Vagina (tissue), 2 donors: ENCODE measurements at places on chromosomes 1 and 21.

- no peak for DNase-seq
Measured at GRCh38 chr1:109198043-109198695, 15.5 kb upstream of the SARS1 start.

- DNase-seq: no peak
Measured at GRCh38 chr1:84339503-84339902, 38.0 kb downstream of the SAMD13 start.

DNA sequence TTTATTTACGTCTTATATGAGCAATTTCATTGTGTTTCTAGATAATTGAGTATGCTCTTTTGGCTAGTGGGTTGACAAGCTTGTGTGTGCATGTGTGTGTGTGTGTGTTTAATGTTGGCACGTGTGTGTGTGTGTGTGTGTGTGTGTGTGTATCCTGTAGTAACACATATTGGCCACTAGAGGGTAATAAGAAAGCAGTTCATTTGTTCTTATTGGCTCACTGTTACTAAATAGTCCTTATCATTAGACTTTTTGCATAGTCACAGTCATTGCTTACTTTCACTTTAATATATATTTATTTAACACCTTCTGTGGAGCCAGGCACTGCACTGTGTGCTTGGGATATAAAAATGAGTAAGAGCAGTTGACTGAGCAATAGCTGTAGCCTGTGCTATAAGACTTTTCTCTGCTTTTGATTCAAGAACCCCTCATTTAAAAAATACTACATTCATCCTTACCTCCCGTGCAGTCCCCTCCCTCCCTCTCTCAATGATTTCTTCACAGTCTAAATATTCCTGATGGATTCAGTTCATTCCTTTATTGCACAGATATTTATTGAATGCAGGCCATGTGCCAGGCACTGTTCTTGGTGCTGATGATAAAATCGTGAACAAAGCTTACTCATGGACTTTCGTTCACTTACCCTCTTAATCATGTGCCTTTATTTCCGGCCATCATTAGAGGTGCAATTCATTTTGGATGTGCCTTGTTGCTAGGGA, 96.7 kb downstream of the DYRK1A start:
- DNase-seq: no peak

GRCh38 chr1:234926559-234927311, 201.9 kb downstream of the TOMM20 start:
- no peak for DNase-seq

DNA sequence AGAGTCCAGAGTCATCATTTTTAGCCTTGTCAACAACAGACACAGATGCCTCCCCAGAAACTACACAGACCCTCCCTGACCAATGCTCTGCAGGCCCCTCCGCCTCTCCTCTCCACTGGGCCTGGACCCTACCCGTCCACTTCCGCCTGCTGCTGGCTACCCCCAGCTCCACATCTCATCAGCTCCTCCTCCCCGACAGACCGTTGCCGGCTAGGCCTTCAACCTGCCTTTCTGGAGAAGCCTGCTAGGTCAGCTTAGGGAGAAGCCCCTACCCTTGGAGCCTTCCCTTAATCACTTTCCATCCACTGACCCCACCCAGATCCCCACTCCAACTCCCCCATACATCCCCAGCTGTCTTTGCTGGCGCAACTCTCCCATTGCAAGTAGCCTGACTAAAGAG, 1.4 kb downstream of the TRIM17 start:
- DNase-seq: no peak

- no peak for DNase-seq
Measured at GRCh38 chr1:158732524-158732923, 12.0 kb upstream of the OR6K3 start.

DNA sequence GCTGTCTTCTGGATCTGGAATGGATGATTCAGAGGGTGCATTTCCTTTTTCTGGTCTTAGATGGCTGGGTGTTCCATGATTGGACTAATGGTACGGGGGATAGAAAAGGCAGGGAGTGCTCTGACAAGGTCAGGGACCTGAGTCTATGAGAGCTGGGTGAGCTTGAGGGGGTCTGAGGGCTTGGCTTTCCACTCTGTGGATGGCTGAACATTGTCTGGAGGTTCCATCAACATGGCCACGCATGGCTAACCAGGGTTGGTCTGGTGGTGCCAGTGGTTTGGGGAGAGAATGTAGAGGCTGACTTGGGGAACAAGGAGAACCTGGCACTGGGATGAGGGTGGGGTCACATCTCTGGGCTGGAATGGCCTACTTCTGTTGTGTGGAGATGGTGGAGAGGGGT, 41.5 kb upstream of the TSPAN2 start:
- DNase-seq: no peak

GRCh38 chr1:197444755-197445154, 176.7 kb downstream of the CRB1 start:
- DNase-seq: no peak

DNA sequence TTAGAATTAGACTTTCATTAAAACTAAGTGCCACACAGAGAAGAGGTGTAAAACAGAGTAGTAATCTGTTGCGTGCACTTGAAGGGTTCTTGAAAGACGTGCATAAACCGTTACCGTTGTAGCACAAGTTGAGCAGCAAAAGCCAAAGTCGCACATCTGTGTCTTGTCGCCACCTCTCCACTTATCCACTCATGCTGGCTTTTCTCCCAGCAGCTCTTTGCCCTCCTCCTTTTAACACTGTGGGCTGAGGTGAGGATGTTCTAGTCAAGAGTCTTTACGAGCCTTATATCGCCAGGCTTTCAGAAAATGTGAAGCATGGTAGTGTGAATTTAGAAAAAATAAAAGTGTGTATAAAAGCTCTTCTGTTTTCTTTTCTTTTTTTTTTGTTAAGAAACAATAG, 48.0 kb downstream of the NR5A2 start:
- no peak for DNase-seq

DNA sequence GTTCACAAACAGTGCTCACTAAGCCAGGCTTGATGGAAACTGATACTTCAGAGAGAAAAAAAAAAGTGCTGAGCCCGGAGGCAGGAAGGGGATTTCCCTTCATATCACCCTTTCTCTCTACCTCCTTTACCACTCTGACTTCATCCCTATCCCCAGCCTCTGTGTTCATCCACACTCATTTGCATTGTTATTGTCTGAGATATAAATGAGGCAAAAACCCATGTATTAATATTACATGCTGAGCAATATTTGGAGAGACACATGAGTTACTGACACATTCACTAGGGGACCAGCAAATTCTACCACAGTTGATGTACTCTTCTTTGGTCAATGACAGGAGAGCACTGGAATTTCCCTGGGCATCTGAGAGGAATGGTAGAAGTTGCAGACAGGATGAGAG, 175.8 kb downstream of the TNFSF18 start:
- DNase-seq: no peak

- no peak for DNase-seq
Measured at GRCh38 chr1:166080277-166080966, 86.4 kb downstream of the FAM78B start.

DNA sequence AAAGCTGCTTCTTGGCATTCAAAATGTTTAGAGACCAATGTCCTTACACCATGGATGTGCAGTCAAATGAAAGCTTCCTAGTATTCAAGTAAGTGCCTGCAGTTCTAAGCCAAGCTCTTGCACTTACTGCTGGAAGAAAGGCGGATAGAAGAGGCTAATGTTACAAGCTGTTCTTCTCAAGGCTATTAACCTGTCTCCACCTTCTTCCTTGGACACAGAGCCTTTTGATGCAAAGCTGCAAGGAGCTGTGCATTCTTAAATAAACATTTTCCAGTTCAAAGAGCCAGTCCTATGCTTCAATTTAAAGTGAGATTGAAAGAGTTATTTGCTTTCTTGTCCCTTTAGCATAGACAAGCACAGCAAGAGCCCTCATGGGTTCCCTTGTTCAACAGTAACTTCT, 167.9 kb upstream of the RUNX1 start:
- no peak for DNase-seq

- no peak for DNase-seq
Measured at GRCh38 chr1:89866568-89866967, 45.7 kb downstream of the LRRC8D start.

- no peak for DNase-seq
Measured at GRCh38 chr21:45228656-45229240, 58.9 kb downstream of the POFUT2 start.
